ENCODE measurements at places on chromosomes 16 and 17.

DNA sequence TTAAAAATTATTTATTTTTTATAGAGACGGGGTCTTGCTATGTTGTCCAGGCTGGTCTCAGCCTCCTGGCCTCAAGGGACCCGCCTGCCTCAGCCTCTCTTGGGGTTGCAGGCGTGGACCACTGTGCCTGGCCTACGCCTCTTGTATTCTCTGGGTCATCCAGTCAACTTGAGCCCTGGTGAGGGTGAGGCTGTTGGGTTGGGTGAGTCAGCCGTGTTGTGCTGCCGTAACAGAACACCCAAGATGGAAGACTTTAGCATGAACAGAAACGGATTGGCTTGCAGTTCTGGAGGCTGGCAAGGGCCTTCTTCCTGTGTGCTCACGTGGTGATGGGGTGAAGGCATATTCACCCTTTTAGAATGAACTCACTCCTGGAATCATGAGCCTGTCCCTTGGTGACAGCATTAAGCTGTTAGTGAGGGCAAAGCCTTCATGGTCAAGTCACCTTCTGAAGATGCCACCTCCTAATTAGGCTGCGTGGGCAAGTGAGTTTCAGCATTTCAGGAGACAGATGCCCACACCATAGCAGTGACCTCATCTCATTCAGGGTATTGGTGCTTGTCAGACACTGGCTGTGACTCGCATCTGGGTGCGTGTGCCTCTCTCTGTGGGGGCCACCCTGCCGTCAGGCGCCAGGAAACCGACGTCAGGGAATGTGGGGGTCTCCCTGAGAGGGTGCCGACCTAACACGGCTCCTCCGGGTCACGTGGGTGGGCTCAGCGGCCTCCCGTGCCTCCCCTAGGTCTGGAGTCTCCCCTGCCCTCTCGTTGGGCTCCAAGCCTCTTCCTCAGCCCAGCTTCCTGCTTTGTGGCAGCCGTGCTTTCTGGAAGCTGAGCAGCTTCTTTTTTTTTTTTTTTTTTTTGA, 49.8 kb downstream of the WDR45B start:
- DNase-seq, result no peak

GRCh38 chr16:80459966-80460365, 80.8 kb upstream of the DYNLRB2 start:
- DNase-seq, result no peak

DNA sequence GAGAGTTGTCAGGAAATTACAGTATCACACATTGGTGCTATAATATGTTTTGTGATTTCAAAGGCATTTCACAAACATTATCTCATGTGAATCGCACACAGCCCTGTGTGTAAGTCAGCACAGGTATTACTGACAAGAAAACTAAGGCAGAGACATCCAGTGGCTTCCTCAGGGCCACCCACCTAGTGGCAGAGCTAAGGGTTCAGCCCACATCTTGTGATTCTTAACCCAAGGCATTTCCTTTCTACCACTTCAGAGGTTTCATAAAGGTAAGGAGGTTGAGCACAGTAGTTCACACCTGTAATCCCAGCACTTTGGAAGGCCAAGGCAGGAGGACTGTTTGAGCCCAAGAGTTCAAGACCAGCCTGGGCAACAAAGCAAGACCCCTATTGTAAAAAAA, 58.2 kb downstream of the STX8 start:
- DNase-seq, result no peak

DNA sequence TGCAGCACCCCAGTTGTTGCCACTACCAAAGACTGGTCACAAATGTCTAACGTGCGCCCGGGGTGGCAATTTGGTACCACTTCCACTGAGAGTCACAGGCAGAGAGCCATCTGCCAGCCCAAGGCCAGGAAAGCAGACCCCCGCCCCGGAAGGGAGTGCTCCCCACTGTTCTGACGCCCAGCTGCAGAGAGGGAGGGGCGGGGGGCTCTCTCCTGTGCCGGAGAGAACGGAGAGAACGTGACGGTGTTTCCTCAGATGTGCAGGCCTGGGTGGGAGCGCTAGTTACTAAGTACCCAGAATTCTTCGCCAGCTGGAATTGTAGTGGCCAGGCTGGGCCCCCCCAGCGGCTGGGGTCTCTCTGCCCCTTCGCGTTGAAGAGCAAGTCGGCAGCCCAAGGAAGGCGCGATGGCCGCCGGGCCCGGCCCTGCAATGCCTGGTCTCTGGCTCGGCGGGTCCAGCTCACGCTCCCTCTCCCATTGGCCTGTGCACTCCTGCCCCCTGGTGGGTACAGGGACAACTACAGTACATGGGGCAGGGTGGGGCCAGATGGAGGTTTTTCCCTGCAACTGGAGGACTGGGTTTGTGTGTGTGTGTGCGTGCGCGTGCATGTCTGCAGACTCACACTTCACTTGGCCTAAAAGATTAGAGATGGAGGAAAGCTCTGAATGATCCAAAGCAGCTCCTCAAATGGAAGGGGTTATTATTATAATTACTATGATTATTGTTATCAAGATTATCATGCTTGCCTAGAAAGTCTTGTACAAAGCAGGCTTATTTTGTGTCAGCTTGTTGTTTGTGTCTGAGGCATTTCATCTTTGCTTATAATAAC, 107.1 kb downstream of the AMFR start:
- no peak for DNase-seq

DNA sequence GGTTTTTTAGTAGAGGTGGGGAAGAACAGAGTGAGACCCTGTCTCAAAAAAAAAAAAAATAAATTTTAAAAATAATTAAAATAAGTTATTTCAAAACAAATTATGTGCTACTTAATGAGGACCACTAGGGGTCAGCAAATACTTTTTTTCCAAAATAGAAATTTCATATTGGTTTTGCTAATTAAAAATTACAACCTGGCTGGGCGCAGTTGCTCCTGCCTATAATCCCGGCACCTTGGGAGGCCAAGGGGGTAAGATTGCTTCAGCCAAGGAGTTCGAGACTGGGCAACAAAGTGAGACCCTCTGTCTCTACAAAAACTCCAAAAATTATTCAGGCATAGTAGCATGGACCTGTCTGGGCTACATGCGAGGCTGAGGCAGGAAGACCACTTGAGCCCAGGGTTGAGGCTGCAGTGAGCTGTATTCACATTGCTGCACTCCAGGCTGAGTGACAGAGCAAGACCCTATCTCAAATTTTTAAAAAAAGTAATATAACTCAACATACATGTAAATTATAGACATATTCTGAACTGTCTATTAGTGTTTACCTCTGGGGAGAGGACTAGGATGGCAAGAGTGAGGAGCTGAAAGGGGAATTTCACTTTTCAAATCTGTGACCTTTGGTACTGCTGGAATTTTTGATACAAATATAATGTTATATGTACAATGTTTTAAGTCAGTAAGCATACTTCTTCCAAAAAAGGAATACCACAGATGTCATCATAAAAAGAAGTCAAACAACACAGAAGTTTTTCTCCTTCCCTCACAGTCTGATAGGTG, 8.1 kb downstream of the MEIOB start:
- DNase-seq, result no peak

DNA sequence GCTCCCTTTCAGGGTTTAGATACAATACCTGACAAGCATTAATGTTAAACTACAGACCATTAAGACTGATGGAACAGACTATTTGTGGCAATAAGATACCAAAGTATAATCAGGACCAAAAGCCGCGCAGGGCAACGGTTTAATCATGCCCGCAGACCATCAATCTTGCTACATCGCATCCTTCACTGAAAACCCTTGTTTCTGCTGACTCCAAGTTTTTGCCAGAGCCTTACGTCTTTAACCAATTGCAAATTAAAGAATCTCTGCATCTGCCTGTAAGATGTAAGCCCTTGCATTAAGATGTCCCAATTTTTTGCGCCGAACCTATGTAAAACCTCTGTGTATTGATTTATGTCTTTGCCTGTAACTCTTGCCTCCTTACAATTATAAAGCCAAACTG, 94.2 kb upstream of the RBBP6 start:
- no peak for DNase-seq

DNA sequence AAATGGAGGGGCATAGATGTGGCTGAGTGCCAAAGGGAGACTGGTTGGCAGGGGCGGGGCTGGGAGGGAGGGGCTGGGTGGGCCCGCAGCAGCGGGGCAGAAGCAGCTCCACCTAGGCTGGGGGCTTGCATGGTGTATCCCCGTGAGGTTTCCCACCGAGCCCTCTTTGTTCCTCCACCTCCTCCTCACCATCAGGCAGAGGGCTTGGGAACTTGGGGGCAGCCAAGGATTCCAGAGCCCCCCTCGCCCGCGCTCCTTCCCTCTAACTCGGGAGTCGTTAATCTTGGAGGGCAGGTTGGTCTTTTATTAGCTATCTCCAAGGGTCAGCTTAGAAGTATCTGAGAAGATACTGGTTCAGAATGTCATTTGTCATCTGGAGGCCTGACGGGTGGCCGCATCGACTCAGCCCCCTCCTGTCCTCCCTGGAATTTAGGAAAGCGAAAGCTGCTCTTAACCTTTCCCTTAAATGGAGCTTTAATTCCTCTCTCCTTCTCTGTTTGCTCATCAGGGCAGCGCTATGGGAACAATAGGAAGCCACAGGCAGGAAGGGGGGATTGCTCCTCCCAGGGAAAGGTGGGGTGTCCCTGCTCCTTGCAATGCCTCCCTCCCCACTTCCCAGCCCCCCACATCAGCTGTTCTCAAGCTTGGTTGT, 274.3 kb upstream of the XYLT1 start:
- no peak for DNase-seq

DNA sequence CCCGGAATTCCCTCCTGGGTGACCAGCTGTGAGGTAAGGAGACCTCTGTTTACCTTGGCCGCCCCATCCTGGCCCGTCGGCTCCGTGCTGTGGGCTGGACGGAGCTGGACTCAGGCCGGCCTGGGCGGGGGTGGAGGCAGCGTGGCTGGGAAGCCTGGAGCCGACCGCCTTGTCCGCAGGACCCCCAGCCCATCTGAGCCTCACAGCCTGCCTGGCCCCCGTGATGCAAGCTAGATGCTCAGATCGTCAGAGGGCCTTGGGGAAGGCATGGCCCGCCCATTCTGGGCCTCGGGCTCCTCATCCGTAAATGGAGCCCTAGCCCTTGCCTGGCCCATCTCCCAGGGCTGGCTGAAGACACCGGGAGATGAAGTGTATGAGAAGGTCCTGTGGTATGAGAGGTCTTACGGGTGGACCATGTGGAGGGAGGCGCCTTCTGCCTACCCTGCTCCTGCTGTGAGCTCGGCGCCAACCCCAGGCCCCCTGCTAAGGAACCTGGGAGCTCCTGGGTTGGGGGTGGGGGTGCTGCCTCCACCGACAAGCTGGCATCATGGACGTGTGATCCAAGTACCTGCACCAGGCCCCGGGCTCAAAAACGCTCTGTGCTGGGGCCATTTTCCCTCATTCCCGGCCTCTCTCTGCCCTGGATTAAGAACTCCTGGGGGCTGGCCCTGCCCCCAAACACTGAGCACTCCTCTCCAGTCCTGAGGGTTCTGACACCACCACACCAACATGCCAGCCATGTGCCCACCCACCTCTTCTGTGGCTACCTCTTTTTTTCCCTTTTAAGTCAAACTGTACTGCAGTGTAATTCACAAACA, 5.4 kb upstream of the P2RX1 start:
- no peak for DNase-seq

DNA sequence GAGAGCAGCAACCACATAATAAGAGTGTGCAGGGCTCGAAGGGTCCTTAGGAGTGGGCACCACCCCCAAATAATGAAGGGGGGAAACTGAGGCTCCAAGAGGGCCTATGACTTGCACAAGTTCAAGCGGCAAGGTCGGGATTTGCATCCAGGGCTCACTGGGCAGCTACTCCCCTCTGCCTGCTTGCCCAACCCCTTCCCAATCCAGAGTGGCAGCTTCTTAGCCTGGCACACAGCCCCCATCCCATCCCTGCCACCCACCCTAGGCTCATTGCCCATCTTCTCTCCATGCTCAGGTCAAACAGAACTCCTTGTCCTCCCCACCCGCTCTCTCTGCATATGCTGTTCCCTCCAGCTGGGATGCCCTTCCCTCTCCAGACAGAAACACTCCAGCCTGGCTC, 2.4 kb downstream of the SPPL2C start:
- no peak for DNase-seq

DNA sequence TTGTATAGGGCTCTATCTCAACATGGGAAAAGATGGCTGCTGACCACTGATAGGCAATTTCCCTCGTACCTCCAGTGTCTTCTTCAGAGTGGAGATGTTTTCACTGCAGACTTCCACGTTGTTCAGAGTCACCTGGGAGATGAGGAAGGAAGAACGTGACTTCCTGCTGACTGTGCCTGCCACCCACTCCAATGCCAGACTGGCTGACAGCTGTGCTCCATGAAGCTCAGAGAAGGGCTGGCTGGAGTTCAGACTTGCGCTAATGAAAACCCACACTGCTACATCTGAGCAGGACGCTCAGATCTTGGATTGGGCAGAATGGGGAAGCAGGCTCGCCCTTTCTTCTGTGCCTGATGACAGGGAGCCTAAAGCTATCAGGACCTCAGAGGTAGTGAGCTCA, 33.1 kb downstream of the COG4 start:
- DNase-seq, result no peak

- DNase-seq, result no peak
Observed at GRCh38 chr16:86211800-86212199, 298.5 kb upstream of the FOXF1 start.

DNA sequence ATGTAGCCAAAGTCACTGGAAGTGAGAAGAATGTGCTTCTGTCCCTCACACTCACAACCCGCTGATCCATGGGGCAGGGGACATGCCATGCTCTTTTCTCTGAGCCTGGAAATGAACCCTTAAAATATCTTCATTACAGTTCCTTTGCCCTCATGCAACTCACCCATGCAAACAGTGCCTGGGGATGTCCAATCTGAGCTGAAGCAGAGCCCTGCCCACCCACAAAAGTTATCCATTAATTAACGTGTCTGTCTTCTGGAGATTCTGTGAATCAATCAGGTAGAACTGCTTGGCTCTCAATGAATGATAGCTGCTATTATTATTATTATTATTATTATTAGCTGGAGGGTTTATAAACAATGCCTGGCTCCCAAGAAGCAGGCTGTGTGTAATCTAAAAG, 133.7 kb downstream of the USP31 start:
- DNase-seq, result no peak

DNA sequence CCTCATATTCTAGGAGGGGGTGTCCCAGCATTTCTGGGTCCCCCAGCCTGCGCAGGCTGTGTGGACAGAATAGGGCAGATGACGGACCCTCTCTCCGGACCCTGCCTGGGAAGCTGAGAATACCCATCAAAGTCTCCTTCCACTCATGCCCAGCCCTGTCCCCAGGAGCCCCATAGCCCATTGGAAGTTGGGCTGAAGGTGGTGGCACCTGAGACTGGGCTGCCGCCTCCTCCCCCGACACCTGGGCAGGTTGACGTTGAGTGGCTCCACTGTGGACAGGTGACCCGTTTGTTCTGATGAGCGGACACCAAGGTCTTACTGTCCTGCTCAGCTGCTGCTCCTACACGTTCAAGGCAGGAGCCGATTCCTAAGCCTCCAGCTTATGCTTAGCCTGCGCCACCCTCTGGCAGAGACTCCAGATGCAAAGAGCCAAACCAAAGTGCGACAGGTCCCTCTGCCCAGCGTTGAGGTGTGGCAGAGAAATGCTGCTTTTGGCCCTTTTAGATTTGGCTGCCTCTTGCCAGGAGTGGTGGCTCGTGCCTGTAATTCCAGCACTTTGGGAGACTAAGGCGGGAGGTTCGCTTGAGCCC, 11.6 kb downstream of the STH start:
- no peak for DNase-seq

- DNase-seq, result no peak
Observed at GRCh38 chr17:76738468-76738850, 540 bp downstream of the MFSD11 start.

- no peak for DNase-seq
Observed at GRCh38 chr17:77783991-77784820, 174.3 kb upstream of the TNRC6C start.

Data from NCI-H187 treated with DMSO at 0.1 percent for 48 hours (cell line).